ENCODE measurements at places on chromosomes 4 and X.

GRCh38 chrX:93422693-93423092 lies 250.7 kb downstream of the NAP1L3 start:
- peak; percentile 21 for DNase-seq

- DNase-seq = no peak
Measured at GRCh38 chr4:122674371-122674770, 53.5 kb upstream of the IL21 start.

DNA sequence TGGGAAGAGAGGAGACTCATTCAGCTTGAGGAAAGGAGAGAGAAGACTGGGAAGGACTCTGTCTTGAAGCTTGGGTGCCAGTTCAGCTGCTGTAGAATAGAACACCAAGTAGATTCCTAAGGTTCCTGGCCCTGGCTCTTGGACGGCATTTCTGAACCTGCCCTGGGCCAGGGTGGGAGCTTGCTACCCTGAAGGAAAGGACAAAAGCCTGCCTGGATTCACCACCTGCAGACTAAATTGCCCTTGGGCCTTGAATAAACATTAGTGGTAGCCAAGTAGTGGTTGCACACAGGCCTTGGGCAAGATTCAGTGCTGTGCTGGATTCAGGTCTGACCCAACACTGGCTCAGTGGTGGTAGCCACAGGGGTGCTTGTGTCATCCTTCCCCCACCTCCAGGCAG lies 588.4 kb upstream of the AMOT start:
- DNase-seq = no peak

DNA sequence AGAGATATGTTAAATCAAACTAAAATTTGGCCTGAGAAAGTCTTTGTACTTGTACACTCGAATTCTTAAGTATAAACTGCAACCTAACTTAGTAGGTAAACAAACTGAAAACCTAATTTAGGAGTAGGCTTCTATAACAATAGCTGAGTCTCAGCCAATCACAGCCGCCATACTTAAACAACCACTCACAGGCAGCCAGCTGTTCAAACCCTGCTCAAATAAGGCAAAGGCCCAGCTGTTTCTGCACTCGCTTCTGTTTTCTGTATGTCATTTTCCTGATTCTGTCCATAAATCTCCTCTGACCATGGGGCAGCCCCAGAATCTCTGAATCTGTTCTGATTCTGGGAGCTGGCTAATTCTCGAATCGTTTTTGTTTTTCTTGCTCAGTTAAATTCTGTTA lies 7.8 kb upstream of the PLS3 start:
- DNase-seq = no peak

All from AG08396 (cell line).